ENCODE measurements at places on chromosomes 5 and 9.

DNA sequence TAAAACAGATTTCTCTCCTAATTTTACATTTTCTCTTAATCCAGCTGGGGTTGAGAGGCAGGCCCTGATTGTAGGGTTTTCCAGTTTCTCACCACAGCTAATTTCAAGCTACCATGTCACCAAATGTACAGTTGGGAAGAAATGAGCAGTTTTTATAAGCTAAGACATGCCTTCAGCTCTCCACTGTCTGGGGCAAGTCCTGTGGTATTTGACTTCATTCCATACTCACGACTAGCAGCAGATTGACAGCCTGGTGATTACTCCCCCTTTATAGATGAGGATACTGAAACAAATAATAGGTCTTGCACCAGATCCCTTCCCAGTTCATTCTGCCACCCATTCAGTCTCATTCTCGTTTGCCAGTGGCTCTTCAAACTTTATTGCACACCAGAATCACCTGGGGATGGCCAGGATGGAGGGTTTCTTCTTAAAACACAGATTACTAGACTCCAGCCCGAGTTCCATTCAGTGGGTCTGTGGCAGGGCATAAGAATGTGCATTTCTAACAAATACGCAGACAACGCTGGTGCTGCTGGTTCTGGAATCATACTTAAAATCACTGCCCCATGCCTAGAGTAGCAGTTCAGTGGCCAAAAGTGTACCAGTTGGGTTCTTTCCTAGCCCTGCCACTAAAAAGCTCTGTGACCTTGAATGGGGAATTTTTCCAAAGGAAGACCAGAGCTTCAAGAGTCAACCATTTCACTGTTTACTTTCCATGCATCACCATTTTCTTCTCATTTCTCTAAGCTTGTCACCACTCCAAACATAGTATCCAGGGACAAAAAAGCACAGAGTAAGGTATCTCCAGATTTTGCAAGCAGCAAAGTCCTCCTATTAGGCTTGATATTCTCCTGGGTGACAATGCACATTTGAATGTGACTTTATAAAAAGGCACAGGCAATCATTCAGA is 64.3 kb downstream of the CSNK1A1 start:
- no peak for DNase-seq

- no peak for DNase-seq
Measured at GRCh38 chr5:175467983-175468690, 10.2 kb upstream of the SFXN1 start.

GRCh38 chr5:172178991-172179989 is 8.7 kb downstream of the STK10 start:
- no peak for DNase-seq

DNA sequence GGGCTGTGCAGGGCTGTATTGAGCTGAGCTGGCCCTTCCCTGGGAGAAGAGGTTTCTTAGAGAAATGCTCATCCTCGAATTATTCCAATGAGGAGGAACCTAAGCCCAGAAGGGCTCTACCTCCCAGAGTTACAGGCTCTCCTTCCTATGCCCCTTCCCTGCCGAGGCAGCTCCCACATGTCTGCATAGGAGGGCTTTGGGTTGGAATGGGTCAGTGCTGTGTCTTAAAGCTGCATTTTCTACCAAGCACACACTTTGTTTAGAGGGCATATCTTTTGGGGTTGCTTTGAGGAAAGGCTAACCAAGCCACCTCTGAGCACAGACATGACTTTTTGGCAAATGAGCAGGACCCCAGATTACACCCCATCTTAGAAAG is 9.1 kb downstream of the NEK6 start:
- DNase-seq = no peak

DNA sequence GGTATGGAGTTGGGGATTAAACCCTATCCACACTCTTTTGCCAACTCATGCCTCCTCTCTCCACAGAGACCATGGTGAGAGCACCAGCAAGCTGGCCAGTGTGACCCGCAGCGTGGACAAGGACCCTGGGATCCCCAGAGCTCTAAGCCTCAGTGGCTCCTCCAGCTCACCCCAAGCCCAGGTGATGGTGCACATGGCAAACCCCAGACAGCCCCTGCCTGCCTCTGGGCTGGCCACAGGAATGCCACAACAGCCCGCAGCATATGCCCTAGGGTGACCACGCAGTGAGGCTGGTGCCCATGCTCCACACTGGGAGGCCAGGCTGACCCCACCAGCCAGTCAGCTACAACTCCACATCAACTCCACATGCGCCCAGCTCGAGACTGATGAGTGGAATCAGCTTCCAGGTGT is 11.5 kb upstream of the CARD19 start:
- DNase-seq = no peak

- DNase-seq = no peak
Measured at GRCh38 chr9:27747450-27747849, 174.2 kb upstream of the C9orf72 start.

DNA sequence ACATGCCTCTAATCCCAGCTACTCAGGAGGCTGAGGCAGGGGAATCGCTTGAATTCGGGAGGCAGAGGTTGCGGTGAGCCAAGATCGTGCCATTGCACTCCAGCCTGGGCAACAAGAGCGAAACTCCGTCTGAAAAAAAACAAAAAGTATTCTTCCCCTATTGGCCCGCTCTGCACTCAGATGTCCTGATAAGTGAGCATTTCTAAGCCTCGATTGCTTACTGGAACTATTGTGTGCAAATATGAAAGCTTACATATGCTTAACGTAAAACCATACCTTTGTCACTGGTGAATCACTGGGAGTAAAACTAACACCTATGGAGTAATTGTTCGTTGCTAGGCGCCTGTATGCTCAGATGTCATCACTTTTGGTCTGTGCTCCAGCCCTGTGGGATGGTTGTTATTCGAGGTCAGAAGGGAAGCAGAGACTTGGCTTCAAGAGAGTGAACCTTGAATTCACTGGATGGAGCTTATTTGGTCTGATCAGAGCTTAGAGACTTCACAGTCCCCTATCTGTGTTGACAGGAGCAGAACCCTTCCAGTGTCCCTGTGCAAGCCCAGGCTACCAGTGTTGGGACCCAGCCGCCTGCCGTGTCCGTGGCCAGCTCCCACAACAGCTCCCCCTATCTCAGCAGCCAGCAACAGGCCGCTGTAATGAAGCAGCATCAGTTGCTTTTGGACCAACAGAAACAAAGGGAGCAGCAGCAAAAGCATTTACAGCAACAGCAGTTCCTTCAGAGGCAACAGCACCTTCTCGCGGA is 25.3 kb upstream of the LTC4S start:
- no peak for DNase-seq
